ENCODE measurements at places on chromosomes 6 and 20.

- DNase-seq: no peak
Measured at GRCh38 chr20:3738111-3739053, 5.9 kb downstream of the HSPA12B start.

DNA sequence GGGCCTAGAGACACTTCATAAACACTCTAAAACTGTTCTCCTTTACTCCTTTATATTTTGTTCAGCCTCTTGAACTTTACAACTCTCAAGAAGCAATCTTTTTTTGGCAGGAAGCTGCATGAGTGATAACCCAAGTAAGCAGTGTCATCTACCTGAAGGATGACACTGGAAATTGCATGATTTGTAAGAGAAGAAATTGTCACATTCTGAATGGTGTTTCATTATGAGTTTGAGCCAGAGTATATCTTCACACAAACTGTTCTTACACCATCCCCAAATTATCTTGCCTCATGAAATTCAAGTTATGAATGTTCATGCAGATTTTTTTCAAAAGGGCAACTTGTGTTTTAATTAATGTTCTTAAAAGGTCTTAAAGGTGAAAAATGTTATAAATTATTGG lies 799.3 kb downstream of the TBC1D32 start:
- no peak for DNase-seq

DNA sequence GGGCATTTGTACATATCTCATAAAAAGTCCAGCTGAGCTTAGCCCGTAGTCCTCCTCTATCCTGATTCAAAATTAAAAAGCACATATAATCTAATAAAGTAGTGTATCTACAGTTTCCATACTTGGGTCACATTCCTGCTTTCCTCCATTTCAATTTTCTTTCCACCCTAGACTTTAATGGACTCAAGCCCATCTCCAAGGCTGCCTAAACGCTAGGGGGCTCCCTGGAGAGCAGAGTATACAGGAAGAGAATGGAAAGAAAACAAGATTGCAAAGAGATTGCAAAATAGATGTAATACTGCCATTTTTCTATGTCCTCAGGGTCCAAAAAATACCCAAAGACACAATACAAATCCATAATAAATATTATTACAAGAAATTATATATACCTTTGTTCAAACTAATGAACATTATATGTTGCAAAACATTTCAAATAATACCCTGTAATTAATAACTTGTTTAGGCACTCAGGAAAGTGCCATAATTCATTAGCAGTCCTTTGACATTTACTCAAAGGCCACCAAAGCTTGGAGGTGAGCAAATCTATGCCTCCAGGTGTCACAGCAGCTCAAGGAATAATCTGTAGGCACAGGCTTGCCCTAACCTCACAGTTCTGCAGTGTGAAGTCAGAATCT lies 2.4 kb upstream of the MCM3 start:
- peak; percentile 71 for DNase-seq

DNA sequence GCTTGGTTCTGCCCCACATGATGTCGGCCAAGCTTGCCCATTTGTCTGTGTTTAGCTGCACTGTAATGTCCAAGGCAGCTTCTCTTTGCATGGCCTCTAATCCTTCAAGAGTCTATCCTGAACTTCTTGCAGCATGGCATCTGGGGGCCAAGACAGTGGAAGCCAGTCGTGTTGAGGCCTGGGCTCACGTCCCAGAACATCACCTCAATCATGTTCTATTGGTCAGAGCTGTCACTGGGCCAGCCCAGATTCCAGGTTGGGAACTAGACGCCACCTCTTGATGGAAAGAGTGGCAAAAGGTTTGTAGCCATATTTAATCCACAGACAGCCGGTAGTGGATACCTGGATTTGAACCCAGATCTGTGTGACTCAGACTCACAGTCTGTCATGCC lies 25.3 kb downstream of the PPARD start:
- DNase-seq: no peak

DNA sequence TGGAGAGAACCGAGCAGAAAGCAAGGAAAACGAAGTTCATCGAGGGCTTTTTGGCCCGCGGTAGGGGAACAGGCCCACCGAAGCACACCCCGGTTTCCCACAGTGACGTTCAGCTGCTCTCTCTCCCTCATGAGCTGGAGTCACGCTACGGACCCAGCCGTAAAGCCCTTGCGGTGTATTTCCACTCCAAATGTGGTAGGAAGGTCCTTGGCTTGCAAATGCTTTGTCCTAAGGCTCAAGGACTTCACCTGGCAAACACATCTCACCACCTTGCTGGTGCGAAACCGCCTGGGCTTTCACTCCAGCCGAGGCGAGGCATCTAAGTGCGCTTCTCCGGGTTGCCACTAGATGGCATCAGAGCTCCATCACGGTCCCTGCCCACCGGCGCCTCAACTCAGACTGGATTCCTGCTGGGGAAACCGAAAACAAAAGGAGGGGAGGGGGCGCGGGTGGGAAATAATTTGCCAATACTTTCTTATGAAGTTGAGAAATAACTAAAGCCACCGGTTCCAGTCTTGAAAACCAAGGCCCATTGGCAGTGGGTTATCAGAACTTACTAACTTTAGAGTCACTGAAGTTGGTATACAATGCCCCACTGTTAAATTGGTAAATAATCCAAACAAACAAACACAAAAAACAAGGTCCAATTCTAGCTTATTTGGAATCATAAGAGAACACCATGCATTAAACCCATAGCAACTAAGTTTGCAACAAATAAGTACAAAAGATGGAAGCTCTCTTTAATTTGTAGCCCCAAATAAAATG lies 13.4 kb upstream of the FOXC1 start:
- no peak for DNase-seq

GRCh38 chr6:29965873-29966601 lies 23.7 kb downstream of the HLA-A start:
- DNase-seq: peak; percentile 63

DNA sequence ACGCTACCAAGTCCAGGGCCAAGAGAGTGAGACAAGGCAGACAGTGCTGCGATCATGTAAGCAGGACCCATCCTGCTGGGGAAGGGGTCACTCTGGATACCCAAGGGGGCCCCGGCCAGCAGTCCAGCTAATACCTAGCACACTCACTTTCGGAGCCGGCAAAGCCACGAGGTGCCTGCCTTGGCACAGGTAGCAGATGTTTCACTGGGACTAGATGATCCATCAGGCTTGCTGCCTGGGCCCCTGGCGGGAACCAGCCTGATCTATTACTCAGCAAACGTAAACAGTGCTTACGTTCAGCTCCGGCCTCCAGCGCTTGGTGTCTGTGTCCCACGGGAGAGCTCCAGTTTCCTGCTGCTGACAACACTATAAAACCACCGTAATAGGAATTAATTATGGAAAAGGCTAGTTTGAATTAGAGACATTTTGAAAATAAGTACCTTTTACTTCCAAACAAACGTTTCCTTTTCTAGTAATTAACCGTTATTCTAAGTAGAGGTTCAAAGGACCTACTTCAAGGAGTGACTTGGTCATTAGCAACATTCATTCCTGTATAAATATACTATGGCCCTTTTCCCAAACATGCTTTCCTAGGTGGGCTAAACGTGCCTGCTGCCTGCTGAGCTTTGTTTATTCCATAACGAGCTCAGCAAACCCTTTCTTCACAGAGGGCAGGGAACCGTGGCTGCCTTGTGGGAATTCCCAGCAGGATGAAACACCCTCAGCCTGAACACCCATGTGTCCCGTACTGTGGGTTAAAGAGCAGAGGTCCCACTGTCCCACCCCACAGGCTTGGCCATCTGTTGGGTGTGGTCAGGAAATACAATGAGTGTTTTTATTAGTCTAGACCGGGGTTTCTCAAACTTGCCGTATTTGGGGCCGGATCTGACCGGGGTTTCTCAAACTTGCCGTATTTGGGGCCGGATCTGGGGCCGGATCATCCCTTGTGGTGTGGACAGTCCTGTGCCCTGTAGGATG lies 18.4 kb downstream of the SLC22A23 start:
- DNase-seq: no peak

GRCh38 chr20:55626716-55627115 lies 378.6 kb downstream of the CBLN4 start:
- DNase-seq: no peak

DNA sequence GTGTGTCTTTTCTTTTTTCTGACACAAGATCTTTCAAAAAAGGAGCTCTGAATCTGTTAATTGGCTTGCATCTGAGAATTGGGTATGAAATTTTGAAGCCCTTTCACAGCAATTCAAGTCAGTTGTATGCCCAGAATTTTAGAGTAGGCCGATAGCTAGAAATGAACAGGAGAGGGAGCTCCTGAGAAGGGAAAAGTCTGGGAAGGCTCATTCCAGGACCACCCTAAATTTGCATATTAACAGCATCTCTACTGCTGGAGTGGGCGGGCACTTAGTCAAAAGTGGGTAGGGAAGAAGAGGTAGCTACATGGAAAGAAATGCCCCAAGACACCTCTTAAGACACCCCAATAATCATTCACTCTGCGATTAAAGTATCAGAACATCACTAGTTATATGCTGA lies 928.3 kb downstream of the TBC1D32 start:
- no peak for DNase-seq

DNA sequence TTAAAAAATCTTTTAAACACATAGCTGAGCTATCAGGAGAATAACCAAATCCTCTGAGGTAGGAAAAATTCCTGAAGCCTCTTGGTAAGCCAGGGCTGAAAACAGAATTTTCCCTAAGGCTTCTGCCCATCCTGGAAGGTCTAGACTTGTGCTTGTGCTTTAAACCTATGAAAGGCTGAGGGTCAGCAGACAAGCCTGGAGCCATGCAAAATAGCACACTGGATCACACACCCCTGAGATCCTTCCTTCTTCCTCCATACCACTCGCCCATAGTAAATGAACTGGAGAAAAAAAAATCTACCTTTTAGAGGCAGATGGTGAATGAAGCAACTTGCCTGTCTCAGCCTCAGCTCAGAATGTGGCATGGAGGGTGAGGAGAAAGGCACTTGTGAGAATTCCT lies 144.4 kb downstream of the UBE3D start:
- no peak for DNase-seq

DNA sequence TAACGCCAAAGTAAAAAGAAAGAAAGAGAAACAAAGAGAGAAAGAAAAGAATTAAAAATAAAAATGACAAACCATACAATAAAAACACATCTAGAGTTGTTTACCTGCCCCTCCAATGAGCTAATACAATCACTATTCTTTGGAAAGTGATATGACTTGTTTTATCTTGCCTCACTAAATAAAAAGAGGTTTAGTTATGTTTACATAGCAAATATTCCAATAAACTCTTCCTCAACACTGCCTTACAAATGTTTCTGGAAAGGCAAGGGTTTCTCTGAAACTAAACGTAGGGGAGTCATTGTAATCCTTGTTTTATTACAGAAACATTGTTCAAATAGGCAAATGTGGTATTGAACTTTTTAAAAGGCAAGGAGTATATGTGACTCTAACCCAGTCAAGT lies 396.2 kb downstream of the EPM2A start:
- DNase-seq: no peak

- no peak for DNase-seq
Measured at GRCh38 chr6:136738692-136739057, 53.6 kb downstream of the MAP3K5 start.

DNA sequence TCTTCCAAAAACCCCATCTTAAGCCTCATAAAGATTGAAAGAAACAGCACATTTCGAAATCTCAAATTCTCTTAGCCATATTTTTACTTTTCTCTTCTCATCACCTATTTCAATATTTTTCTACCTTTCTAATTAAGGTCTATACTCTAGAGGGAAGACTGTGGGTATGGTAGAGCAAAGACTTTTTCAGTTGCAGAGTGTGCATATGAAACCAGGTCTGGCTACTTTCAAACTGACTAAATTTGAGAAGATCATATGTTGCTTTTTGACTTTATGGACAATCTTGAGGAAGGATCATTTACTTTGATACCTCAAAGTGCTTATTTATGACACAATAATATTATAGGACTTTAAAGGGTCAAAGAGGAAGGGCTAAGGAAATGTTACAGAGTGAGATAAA lies 20.7 kb downstream of the FILIP1 start:
- no peak for DNase-seq

- no peak for DNase-seq
Measured at GRCh38 chr6:10598084-10598960, 77.2 kb downstream of the GCNT2 start.

GRCh38 chr6:99471638-99472037 lies 43.6 kb downstream of the USP45 start:
- DNase-seq: no peak

DNA sequence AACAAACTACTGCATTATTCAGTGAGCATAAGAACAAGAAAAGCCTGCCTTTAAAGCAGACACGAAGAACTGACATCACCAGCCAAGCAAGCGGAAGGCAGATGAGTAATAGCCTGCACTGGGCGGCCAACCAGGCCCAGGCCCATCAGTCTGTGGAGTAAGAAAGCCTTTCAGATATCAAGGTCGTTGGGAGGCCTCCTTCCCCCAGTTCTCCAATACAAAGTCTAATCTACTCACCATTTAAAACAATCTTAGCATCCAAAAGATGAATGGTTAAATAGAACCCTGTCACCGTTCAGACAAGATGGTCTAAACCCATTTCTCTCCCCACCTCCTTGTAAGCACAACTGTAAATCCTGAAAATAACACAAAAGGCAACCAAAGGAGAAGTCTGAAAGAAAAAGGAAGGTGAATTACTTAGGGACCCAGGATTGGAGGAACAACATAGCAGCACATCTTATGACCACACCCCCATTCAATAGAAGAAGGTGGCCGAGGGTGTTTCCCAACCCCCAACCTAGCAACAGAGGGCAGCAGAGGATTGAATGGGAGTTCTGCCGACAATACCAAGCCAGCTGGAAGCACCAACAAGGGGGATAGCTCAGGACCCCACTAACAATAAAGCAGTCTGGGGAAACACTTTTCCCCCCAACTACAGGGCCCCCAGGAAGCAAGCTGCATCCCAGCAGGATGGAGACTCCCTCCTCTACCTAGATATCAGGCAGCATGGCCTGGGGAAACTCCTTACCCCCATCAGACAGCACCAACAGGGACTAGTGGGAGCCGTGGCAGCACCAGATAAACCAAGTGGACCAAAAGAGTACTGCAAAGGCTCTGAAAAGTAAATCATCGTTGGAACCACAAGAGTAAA lies 67.9 kb downstream of the ZHX3 start:
- no peak for DNase-seq

DNA sequence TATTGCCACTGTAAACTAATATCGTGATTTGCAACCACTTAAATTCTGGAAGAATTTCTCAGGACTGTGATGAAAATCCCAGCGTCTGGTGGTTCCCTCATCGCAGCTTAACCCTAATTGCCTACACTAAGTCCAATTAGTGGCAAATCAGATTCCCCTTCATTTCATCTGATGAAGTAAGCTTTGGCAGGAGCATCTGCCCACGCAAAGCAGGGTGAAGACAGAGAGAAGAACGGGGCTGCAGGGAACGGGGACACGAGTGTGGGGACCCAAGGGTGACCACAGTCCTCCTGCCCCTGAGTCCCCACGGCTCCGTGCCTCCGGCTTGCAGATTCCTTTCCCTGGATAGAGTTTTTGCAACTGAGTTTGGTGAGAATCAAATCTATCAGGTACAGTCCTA lies 159.5 kb downstream of the LY86 start:
- DNase-seq: no peak

- DNase-seq: no peak
Measured at GRCh38 chr6:133887156-133887879, 1.6 kb upstream of the TCF21 start.

GRCh38 chr6:147954938-147955337 lies 387.7 kb upstream of the SASH1 start:
- DNase-seq: no peak

GRCh38 chr20:21519136-21519584 lies 5.3 kb upstream of the NKX2-2 start:
- DNase-seq: no peak

GRCh38 chr6:169626649-169627048 lies 75.2 kb downstream of the WDR27 start:
- DNase-seq: no peak

Measured in omental fat pad (tissue), 4 donors.